ENCODE measurements at places on chromosomes 3 and 15.

- peak; percentile 69 for DNase-seq
Measured at GRCh38 chr15:55742498-55742926, 440 bp downstream of the PRTG start.

- DNase-seq = no peak
Measured at GRCh38 chr3:4426782-4427344, 40.2 kb downstream of the SUMF1 start.

DNA sequence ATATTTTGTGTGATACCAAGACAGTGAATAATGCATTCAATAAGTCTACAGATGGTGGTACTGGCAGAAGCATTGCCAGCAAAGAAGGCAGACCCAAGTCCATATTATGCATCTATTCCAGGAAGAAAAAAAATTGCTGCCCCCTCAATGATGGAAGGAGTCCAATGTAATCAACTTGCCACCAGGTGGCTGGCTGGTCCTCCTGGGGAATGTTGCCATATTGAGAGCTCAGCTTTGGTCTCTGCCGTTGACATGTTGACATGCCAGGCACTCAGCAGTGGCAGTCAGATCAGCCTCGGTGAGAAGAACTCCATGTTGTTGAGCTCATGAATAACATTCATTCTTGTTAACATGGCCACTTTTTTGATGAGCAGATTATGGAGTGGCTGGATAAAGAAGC lies 298.5 kb downstream of the IGSF11 start:
- DNase-seq = no peak

GRCh38 chr3:76656531-76657070 lies 383.3 kb upstream of the ROBO2 start:
- DNase-seq = no peak

- no peak for DNase-seq
Measured at GRCh38 chr15:101437209-101437608, 52.3 kb downstream of the PCSK6 start.

GRCh38 chr3:49358884-49359225 lies 702 bp upstream of the GPX1 start:
- no peak for DNase-seq

DNA sequence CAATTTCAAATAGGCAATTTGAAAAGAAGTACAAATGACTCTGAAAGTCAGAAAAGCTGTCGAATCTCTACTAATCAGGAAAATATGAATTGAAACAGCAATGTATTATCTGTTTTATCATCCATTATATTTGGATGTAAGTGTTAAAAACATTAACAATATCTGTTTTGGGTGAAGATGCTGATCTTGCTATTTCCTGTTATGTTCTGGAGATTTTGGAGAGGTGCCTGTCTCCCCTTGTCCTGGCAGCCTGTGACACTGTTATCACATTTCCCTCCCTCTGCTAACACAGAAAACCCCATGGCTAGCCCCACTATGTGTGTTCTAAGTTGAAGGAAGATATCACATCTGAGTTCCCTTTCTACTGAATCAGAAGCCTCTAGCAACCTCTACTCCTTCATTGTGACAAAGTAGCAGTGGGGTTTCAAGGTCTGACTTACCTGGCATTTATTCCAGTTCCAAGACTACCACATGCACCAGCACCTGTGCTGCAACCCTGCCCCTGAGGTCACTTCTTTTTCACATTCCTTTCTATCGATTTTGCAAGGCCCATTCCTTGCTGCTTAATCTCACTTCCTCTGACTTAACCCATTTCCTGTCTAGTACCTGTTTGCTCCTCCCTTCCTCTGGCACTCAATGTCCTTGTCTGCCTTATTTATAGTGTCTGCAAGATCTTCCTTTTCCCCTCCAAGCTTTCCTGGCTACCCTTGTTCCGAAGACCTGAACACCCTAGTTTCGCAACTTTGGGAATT lies 95.5 kb upstream of the COL8A1 start:
- DNase-seq = no peak

DNA sequence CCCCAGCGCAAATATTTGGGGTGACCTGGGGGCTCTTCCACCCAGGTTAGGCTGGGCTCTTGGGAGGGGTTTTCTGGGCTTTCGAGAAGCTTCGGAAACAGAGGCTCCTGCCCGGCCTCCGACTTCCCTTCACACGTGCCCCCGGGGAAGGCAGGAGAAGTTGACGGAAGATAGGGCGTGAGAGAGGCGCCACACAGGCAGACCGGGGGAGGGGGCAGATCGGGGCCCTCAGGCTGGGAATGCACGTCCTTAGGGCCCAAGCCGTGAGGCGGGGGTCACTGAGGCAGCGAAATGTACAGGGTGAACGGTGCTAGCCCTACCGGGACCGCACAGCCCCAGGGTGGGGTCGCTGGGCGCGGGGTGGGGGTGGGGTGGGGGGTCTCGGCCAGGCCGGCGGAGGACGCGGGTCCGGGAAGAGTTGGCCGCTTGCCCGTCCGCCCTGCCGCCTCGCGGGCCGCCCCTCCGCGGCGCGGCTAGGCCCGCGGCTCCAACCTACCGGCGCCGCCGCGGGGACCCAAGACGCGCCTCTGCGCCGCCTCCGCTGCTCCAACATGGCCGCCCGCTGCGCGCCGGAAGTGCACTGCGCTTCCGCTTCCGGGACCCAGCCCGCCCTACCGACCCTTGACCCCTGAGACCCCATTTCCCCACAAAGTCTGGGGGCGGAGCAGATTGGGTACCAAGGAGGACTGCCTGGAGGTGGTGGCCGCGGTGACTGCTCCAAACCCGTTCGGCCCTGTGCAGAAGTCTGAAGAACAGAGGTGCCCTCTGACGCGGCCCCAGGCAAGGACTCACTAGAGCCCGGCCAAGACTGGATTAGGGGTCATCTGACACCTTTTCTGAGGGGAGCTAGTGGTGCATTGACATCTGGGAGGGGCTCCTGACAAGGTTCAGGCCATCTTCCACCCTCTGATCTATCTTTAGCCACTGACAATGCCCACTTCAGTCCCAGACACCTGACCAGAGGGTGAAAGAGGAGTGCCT lies at the start of gene CCDC71:
TSS of gene CCDC71 (minus strand) at position 561 of the 981 bp plus-strand sequence. CDS start 2,123 bp downstream, outside the sequence.
- peak; percentile 87 for DNase-seq

GRCh38 chr3:121752261-121752660 lies 2.7 kb upstream of the GOLGB1 start:
- no peak for DNase-seq

- no peak for DNase-seq
Measured at GRCh38 chr3:148600902-148601765, 96.6 kb upstream of the AGTR1 start.

- no peak for DNase-seq
Measured at GRCh38 chr15:37594417-37594816, 340.0 kb upstream of the TMCO5A start.

- DNase-seq = no peak
Measured at GRCh38 chr3:194465920-194466570, 20.8 kb downstream of the ATP13A3 start.

DNA sequence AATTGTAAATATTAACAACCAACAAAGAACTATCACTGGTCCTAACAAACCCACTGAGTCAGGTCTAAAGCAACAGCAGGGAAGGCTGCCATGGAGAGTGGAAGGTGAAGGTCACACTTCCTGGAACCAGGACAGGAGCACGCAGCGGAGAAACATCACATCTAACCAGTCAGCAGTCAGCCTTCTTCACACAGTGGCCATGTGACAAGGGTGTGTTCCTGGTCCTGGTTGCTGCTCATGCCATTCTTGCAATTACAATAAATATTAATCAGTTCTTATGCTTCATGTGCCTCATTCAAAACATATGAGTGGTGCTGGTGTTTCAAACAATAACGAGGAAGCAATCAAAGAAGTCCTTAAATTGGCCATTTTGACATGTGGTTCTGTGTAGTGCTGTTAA lies 162.8 kb downstream of the ARRDC4 start:
- no peak for DNase-seq

- DNase-seq = no peak
Measured at GRCh38 chr3:158991146-158991705, 189.4 kb downstream of the MFSD1 start.

GRCh38 chr3:18389108-18389733 lies 35.9 kb downstream of the SATB1 start:
- peak; percentile 74 for DNase-seq

- DNase-seq = no peak
Measured at GRCh38 chr3:56829533-56829932, 27.8 kb upstream of the ARHGEF3 start.

DNA sequence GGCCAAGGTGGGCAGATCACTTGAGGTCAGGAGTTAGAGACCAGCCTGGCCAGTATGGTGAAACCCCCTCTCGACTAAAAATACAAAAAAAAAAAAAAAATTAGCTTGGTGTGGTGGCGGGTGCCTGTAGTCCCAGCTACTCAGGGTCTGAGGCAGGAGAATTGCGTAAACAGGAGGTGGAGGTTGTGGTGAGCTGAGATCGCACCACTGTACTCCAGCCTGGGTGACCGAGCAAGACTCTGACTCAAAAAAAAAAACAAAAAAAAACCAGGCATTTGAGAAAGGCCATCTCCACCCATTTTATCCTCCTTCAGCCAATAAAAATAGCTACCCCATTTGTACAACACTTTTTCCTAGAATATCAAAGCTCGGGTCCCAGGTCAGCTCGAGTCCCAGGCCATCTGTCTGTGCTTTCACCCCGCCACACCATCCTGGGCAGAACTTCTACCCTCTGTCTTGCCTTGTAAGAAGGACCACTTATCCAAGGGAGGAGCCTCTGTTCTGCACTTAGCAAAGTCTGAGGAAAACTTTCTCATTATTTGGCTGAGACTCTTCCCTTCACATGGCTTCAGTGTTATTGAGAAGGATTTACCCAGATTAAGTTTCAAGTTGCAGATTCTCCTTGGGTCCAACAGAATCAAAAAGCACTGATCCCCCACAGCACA lies 99.1 kb downstream of the MESD start:
- DNase-seq = no peak
